ENCODE measurements at places on chromosomes 2 and 18. TPM values are rescaled to one million over a fixed set of nuclear protein-coding genes. Genes with fewer than 3 reads are reported as not detected.

DNA sequence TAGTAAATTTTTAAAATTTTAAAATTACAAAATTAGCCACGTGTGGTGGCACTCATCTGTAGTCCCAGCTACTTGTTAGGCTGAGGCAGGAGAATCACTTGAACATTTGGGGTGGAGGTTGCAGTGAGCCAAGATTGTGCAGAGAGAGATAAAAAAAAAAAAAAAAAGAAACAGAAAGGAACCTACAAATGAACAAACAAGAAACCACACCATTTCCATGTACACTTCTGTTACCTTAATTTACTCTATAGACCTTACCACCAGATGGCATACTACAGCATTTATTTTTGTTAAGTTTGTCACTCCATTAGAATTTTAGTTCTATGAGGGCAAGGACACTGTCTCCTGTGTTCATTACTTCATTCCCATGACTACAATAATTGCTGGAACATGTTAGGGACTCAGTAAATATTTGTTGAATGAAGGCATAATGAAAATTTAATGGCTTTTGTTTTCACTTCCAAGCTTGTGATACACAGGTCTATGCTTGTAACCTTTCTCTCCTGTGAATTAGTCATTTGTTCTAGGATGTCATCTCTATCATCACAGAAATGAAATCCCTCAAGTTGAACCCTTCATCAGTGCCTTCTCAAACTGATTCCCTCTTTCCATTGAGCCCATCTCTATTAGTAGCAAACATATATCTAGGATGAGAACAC, 76.0 kb downstream of the ARHGAP15 start:
- no peak for DNase-seq

Gene BOLL
- not detected for total RNA-seq

Gene RBM44
- 0.27 TPM for total RNA-seq

GRCh38 chr18:48010264-48010663, 79.8 kb upstream of the SMAD2 start:
- no peak for DNase-seq

- DNase-seq: no peak
These were observed 78.4 kb downstream of the NAPG start for GRCh38 chr18:10604182-10604581.

GRCh38 chr2:135182190-135182589, 130.1 kb downstream of the RAB3GAP1 start:
- no peak for DNase-seq

GRCh38 chr2:73830871-73831401, 2.2 kb downstream of the STAMBP start:
- DNase-seq: no peak

Gene DSG3
- total RNA-seq: 79.9 TPM

Gene MYL1
- 0.49 TPM for total RNA-seq

Gene LIPG
- 2.2 TPM for total RNA-seq

Gene MYOM1
- 0.67 TPM for total RNA-seq

DNA sequence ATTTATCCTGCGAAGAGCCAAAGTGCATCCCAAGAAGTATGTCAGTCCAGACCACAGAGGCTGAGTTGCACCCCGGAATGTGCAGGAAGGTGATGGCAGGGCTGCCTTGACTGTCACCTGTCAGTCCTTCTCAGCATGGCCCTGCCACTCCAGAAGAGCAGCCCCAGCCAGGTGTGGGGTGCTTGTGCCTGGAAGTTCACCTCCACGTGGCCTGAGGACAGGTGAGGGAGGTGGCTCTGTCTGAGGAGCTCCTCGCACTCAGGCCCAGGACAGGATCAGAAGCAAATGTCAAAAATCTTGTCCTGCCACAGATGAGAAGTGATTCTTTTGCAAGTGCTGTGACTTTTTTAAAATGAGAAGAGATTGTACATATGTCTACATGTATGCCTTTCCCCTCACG, 31.4 kb upstream of the B3GNT7 start:
- no peak for DNase-seq

Measured in lower leg skin (tissue), 4 donors.